ENCODE measurements at places on chromosomes 12 and 14.

GRCh38 chr12:26113181-26113654 is 11.6 kb downstream of the BHLHE41 start:
- no peak for DNase-seq

DNA sequence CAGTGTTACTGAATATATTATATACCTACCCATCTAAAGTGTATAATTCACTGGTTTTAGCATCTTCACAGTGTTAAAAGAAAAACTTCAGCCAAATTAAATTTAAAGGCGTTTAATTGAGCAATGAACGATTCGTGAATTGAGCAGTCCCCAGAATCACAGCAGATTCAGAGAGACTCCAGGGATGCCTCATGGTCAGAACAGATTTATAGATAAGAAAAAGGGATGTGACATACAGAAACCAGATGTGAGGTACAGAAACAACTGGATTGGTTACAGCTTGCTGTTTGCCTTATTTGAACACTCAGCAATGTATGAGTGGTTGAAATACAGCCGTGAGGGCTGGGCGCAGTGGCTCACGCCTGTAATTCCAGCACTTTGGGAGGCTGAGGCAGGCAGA is 84.6 kb downstream of the WNK1 start:
- DNase-seq = no peak

DNA sequence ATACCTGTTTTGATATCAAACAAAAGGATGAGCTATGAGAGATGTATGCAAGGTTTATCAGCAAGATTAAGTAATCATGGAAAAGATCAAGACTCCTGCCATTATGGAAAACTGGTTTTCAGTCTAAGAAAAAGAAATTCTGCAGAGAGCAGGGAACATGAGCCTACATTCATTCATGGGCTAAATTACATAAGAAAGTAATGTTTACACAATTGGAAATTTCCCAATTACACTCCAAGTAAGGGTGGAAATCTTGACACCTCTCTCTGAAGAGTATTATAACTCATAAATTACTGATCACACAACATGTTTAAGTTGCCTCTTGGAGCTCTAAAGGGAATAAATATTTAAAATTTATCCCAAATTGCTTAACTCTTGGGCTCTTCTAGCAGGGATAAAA is 206.2 kb downstream of the SLC6A15 start:
- DNase-seq = no peak

DNA sequence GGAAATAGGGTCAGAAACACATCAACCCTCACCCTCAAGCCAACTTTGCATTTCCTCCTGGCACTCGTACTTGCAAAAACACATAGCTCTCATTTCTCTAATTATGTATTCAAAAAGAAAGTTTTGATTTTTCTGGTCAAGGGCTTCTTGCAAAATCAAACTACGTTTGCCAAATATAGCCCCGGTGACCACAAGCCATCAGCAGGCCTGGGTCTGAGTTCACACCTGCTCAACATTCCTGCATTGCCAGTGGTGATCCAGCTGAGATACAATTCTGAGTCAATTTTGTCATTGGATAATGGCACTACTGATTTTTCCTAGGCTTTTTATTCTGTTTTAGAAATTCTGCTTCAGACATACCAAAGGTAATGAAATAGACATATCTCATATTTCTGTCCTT is 10.7 kb upstream of the BHLHE41 start:
- no peak for DNase-seq

GRCh38 chr14:33532553-33532952 is 418.3 kb downstream of the EGLN3 start:
- DNase-seq = no peak

Measured in GF-D8 (cell line).